ENCODE measurements at places on chromosomes 6 and 20.
A peak's percentile ranks its signal among the peaks of the same experiment; 100 is the strongest.

- DNase-seq: peak; percentile 51
Measured at GRCh38 chr20:45798935-45799642, 7.3 kb downstream of the DNTTIP1 start.

DNA sequence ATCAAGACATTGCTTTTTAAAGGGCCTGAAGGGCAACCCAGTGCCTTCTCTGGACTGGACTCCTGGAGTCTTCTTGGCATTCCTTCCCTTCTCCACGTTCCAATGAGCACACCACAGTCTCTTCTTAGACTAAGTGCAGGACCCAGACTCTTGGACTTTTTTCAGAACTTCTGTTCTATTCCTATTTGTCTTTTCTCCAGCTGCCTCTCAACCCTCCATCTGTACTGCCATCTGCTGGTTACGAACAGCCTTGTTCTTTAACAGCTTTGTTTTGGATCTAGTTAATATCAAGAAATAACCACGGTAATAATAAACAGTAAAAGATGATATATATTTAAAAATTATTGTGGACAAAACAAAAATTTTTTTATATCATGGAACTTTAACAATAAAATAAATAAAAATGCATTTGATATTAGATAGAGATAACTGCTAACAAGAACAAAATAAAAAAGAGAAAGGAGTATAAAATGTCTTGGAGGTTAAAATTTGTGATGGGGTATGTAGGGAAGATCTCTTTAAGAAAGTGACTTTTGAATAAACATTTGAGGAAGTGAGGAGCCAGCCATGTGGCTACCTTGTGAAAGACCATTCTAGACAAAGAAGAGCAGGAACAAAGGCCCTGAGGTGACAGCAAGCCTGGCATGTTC lies 105.1 kb upstream of the HCRTR2 start:
- no peak for DNase-seq

DNA sequence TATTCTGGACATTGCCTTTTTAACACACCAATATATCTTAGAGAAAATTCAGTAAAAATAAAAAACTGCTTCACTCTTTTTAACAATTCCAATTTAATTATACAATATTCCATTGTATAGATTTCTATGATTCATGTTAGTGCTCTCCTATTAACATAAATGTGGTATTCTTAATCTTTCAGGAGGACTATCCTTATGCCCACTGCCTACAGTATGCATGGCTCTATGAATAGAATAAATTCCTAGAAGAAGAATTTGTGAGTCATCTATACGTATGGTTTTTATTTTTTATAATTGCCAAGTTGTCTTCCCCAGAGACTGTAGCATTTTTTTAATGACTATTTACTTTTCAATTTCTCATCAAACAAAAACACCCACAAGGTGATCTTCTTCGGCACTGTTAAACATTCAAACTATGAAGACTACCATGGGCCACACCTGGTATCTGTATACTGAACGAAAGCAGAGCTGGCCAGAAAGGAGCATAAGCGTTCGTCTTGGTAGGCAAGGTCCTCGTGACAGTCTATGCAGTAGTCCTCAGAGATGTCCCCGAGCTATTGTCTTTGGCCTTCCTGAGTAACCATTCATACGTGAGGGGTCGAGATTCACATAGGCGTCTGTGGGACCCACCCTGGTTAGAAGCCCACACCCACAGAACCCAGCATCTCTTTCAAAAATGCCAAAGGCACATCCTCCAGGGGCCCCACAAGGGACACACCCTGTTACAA lies 74.6 kb downstream of the KIF16B start:
- DNase-seq: no peak

GRCh38 chr6:101114703-101115102 lies 233.6 kb upstream of the ASCC3 start:
- DNase-seq: no peak

- no peak for DNase-seq
Measured at GRCh38 chr20:53402233-53403005, 191.2 kb downstream of the ZNF217 start.

GRCh38 chr6:116445102-116445501 lies 16.1 kb upstream of the CALHM6 start:
- DNase-seq: no peak

GRCh38 chr6:158865769-158866168 lies 46.6 kb upstream of the EZR start:
- DNase-seq: peak; percentile 65

GRCh38 chr6:127967708-127968107 lies 66.8 kb upstream of the THEMIS start:
- no peak for DNase-seq

DNA sequence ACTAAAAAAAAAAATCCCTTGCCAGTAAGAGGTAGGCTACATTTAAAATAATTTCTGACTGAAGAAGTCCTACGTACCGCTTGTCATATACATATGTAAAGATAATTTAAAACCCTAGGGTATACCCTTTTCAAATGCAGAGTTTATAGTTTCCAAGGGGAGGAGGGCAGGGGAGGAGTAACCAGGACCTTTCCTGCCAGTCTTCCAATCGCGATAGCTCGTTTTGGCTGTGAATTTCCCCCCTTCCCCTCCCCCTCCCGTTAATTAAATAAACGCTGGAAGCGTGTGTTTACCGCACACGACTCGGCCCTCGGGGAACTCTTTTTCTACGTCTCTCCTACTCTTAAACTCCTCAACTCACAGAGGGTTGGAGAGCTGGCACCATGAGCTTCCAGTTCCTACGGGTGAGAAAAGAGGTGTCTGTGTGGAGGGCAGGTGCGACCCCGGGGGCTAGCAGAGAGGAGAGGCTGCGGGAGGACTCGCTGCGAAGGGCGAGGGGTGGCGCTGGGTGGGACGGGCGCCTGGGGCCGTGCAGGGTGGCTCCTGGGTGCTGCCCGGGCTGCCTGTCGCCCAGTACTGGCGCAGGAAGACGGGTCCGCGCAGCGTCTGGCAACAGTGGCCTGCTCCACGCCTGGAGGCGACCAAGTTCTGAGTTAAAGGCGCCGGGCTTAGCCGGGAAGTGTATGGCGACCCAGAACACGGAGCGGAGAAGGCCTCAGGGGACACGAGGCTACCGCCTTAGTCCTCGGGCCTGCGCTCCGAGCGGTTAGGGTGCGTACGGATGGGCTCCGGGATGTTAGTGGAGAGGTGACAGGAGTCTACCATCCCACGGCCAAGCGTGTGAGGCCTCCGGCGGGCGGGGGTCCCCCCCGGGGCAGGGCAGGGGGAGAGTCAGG lies 4.1 kb upstream of the TFAP2C start:
- DNase-seq: no peak

- DNase-seq: no peak
Measured at GRCh38 chr6:10048370-10049297, 366.2 kb downstream of the TFAP2A start.

DNA sequence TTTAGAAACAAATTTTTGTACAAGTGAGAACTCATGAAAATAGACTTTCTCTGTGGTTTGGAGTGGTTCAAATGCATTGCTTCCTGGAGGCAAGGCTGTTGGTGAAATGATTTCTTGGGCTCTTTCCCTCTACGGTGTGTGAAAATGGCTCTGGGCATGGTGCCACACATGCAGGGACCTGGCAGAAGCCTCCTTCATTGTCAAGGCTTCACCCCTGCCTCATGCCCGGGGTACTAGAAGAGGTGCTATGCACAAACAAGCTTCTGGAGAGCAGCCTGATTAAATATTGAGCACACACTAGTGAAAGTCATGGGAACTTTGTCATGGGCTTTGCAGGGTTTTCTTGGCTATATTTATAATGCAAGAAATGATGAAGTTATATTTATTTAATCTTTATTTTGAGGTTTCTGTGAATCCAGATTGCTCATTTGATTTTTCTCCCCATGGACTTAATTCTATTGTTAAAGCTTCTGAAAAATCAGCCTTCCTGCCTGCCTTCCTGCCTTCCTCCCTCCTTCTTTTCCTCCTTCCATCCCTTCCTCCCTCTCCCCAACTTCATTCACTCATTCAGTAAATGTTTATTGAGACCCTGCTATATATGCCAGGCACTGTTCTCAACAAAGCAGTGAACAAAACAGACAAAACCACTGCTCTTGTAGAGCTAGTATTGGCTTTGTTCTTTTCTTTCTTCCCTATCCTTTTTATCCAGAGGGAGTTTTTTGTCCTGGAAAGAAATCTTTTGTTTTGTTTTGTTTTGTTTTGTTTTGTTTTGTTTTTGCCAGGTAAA lies 21.0 kb downstream of the C6orf89 start:
- no peak for DNase-seq

DNA sequence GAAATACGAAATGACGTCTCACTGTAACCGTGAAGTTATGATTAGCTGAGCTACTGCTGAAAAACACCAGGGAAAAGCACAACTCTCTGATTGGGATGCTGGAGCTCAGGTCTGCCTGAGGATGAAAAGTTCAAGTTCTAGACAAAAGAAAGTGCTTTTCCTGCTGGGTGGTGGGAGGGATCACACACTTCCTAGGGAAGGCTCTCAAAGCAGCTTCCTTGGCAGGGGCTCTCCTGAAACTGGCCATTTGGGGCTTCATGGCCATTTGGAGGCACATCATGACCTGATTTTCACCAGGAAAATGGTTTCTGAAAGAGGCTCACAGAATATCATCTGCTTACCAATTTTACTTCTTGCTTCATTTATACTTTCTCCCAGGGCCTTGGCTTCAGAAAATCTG lies 97.1 kb upstream of the KCNK16 start:
- no peak for DNase-seq

DNA sequence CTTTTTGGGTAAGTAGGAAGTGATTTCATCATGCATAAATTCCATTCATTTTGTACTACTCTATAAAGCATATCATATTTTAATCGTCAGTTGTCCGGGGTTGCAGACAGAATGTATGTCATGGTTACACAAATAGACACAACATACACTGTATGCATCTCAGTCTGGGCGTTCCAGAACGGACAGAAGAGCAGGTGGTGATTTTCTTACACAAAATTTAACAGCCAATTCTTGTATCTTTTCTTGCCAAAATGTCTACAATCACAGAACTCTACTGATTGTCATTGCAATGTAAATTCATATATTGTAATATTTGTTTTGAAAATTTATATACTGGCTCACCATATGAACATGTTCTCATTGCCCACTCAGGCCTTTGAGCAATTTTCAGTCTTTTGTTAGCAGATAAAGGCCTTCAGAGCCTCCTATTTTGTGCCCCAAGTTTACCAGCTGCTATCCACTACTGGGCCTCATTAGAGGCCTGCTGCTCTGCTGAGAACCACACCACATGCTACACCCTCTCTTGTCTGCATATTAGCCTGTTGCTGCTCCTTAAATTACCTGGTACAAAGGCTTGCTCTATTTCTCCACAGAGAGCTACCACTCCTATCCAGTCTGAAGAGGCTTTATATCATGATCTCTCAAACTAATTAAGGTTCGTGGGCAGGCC lies 61.5 kb downstream of the PRDM13 start:
- no peak for DNase-seq

DNA sequence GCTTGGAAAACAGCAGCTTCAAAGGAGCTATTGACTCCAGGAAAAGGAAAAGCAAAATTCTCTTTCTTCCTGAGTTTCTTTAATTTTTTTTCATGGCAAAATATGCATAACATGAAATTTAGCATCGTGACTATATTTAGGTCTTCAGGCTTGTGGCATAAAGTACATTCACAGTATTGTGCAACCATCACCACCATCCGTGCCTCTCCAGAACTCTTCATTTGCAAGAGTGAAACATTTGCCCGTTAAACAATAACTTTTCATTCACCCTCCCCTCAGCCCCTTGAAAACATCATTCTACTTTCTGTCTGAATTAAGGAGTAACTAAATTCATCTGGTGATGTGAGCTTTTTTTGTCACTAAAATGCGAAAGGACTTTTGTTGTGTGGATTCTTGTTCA lies 251.7 kb downstream of the PHACTR1 start:
- DNase-seq: no peak

DNA sequence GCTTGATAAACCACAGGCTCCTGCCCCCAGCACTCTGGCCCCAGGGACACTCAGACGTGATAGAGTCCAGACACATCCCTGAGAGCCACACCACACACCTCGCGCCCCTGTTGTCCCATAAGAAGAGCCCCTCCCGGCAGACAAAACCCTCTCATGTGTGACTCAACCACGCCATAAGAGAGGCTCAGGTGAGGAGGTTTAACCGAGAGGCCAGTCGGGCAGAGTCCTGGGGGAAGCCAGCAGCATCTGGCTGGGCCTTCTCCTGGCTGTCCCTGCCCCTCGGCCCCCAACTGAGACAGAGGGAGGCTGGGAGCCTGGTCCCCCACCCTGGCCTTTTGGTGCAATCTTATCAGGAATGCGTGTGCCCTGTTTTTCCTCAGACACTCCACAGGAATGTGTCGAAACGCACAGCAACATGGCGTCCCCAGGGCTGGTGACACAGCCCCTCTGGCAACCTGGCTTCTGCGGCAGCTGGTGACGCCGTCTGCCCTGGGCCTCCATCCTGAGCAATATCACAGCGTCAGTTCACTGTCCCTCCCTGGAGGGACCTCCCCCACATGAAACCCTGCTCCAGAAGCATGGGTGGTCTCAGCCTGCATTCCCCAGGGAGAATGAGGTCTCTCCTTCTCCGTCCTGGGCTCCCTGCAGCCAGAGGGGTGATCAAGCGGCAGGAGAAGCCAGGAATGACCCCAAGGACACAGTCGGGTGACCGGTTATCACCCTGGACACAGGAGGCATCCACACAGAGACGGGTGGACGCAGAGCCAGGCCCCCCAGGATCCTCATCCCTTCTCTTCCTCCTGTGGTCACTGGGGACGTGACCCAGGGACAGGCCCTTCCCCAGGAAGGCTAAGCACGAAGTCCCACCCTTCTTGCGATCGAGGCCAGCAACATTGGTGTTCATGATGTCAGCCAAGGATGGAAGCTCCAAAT lies 156.6 kb upstream of the AFDN start:
- no peak for DNase-seq

DNA sequence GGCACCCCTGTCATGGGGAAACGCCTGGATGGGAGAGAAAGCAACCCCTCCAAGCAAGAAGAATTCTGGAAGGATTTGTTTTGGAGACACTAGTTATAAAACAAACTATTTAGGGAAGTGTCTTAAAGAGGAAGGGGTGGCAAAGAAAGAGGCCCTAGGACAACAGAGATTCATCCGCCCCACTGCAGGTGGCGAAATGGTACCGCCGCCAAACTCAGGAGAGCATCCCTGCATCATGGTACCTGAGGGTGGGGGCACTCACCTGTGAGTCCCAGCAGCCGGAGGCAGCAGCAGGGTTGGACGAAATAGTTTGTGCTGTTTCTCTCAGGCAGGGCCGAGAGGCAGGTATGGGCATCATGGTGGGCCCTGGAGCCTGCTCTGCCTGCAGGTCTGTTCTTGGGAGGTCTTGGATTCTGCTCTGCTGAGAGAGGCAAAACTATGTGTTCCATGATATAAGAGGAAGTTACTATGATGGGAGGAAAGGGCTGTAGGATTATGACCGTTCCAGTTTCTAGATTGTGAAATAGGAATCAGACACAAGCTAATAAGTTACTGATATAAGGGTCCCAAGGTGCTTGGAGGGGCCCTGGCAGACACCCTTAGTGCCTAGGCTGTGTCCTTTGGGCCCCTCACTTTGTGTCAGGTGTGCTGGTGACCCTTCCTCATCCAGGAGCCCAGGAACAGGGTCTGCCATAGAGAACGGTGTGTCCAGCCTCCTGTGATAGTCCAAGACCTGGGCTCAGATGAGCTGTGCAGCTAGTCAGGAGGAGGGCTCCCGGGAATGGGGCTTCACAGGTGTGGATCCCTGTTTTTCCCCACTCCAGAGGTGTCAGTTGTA lies 20.4 kb downstream of the SIRPD start:
- DNase-seq: no peak

All from naive B cell (primary cell).